ENCODE measurements at places on chromosomes 5 and 9.

DNA sequence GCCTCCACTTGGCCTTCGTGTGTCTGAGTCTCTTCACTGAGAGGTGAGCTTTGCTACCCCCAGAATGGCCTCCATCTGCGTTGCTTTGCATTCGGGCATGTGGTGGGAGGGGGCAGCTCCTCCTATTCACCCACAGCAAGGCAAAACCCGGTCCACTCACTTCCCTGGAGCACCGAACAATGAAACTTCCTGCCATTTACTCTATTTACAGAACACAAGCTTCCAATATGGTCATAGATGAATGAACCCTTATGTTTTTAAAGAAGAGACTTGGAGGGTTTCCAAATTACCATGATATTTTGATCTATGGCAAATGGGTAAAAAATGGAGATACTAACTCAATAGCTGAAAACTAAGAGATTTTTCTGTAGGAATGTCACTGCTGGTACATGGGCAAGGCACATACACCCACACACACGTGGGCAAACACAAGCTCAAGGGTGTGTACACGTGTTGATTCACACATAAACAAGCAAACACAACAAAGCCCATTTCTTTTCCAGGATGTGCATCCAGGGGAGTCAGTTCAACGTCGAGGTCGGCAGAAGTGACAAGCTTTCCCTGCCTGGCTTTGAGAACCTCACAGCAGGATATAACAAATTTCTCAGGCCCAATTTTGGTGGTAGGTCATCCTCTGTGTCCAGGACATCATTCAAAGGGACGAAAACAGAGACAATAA lies 5.2 kb downstream of the GABRP start:
- DNase-seq = no peak

DNA sequence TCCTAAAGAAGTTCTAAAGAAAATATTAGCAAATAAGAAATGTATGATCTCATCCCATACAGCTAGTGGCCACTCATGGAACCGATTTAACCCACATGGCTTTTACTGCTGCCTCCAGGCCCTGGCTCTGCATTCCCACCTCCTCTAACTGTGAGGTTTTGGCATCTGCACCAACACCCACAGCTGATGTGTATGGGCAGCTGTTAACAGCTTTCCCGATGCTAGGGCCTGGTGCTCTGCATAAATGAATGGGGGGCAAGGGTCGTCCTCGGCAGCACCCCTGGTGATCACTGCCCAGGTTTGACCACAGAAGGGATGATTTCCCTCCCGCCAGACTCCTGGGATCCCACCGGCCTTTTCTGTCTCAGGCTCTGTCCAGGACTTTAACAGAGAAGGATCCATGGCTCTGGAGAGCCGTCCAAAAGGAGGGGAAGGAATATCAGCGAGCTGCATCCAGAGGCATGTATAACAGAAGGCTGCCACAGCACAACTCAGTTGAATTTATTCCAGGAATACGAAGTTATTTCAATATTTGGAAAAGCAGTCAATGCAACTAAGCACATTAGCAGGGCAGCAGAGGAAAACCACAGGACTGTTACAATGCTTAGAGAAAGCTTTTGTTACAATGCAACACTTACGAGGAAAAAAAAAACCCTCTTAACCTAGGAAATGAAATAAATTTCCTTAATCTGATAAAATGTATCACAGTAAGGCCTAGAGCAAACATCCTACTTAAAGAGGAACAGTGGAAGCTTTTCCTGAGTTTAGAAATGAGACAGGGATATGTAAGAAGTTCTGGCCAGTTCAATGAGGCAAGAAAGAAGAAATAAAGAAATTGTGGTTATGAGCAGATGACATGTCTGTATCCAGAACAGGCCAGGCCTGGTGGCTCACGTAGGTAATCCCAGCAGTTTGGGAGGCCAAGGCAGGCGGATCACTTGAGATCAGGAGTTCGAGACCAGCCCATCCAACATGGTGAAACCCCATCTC lies 63.1 kb downstream of the NACC2 start:
- DNase-seq = no peak

DNA sequence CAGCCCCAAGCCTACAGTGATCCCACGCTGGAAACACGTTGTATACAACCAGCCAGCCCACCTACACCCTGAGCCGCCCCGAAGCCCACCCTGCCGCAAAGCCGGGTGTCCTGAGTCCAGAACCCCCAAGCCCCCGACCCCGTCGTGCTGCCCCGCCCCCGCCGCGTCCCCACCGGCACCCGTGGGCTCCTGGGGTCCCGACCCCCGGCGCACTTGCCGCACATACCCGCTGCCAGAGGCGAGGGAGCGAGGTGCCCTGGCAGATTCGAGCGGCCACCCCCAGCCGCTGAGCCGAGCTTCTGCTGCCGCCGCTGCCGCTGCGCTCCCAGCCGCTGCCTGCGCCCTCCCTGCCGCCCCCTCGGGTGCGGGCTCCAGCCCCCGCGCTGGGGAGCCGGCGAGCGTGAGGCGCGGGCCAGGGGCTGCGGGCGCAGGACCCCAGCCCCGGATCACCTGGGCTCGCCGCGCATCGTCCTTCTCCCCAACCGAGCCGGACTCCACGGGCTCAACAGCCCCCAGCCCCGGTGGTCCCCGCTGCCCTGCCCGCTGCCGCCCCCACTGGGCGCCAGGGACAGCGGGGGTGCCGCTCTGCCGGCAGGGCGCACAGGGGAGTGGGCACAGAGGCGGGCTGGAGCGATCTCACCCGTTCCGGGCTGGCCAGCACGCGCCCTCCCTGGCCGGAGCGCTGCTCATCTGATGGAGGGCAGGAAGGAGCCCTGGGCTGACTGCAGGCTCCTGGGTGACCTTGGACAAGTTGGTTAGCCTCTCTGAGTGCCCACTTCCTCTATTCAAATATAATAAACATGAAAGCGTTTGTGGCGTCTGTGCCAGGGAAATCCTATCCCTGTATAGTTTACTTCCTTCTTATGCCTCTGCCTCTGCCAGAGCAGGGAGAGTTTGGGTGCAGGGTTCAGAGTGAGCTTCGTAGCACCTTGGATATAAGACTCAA lies at the start of gene HTR4:
Gene HTR4 (minus strand): TSS at position 692 of the 946 bp plus-strand sequence. CDS start 17,513 bp downstream, outside the sequence.
- no peak for DNase-seq

GRCh38 chr9:95962936-95963335 lies 87.4 kb downstream of the ERCC6L2 start:
- no peak for DNase-seq
